ENCODE measurements at places on chromosomes 12 and 14.
A peak's percentile ranks its signal among the peaks of the same experiment; 100 is the strongest.

GRCh38 chr12:81998761-81999378 lies 239.7 kb upstream of the PPFIA2 start:
- DNase-seq: no peak

DNA sequence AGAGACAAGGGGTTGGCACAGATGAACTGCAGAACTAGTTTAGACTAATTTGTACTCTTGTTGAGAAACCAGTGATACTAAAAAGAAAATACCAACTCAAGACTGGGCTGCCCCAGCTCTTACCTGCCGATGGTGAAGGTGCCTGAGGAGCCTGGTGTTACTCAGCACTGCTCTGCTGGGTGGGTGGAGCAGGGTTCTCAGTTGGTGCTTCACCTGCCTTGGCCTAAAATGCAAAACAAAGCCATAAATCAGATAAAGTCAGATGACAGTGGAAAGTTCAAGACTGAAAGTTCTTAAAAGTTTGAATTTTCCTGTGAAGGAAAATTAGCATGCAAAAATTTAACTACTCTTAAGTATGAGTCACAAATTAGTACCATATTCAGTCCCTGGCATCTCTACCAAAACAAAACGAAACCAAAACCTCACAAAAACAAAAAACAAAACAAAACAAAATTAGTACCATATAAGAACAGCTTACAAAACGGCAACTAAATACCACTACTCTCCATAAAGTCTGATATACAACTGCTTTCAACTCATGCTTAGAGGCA lies 21.9 kb downstream of the YBX3 start:
- DNase-seq: no peak

GRCh38 chr12:82358200-82359114 lies at the start of the genes CCDC59 and METTL25:
TSS of gene CCDC59 (minus strand) at chr12:82358387. CDS start at chr12:82358376, 11 bp downstream.
TSS of gene METTL25 (plus strand) at chr12:82358529. CDS start at chr12:82358566, 37 bp downstream.
- DNase-seq: peak; percentile 88

DNA sequence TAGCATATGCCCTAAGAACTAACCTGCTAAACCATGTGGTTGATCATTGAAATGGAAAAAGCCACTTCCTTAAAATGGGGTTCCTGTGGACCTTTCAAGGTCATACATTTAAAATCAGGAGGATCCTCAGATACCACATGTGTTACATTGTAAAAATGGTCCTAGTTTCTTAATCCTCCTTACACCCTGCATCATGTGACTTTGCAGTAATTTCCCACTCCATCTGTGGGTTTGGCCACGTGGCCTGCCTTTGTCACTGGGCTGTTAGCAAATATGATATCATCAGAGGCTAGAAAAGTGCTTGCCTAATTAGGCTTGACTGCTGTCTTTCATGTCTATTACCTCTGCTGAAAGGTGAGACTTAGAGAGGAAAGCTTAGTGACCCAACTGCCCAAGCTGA lies 70.7 kb downstream of the CMKLR1 start:
- DNase-seq: no peak

DNA sequence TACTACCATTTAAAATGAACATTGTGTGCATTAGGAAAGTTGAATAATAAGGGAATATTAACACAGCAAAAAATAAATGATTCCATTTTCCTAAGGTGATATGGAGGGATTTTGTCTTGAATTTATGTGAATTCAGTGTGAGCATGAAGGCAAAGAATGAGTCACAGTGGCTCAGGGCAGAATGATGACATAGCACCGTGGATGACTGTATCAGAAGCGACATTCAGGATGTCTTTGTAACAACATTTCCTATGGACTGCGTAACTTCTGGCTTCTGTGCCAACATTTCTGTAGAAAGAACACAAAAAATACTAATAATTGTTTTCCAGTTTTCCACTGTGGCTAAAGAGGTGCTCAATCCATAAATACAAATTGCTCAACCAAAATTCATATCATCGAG lies 54.6 kb downstream of the TTC8 start:
- DNase-seq: no peak

DNA sequence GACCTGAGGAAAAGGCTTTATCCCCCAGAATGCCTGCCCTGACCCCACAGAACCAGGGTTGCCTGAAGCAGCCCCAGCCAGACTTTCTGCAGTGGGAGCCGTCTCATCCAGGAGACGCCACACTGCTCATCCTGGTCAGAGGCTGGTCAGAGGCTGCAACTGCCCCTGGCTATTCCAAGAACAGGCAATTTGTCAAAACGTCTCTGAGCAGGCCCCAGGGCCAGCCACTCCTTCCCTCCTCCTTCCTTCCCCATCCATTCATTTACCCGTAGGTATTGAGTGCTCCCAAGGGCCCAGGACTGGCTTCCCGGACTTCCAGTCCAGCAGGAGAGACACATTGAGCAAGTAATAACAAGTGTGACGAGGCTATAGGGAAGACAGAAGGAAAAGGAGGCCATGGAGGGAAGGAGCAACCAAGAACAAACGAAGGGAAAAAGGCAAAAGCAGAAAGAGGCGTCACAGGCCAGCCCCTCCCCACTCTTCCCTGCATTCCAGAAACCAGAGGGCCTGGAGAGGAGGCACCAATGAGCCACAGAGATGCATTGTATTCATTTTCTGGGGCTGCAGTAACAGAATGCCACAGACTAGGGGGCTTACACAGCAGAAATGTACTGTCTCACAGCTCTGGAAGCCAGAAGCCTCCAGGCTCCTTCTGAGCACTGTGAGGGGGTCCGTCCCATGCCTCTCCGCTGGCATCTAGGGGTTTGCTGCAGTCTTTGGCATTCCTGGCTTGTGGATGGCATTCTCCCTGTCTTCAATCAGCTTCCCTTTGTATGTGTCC lies 21.0 kb upstream of the CD9 start:
- DNase-seq: peak; percentile 50

GRCh38 chr14:80017795-80018194 lies 193.5 kb downstream of the DIO2 start:
- DNase-seq: no peak

GRCh38 chr12:87320724-87321123 lies 708.5 kb downstream of the C12orf50 start:
- no peak for DNase-seq

- no peak for DNase-seq
These were observed 3.2 kb downstream of the KDM2B start for GRCh38 chr12:121577443-121578180.

GRCh38 chr14:50340963-50341362 lies 28.8 kb downstream of the DMAC2L start:
- peak; percentile 43 for DNase-seq

GRCh38 chr12:58934528-58934927 lies 14.2 kb upstream of the LRIG3 start:
- no peak for DNase-seq

DNA sequence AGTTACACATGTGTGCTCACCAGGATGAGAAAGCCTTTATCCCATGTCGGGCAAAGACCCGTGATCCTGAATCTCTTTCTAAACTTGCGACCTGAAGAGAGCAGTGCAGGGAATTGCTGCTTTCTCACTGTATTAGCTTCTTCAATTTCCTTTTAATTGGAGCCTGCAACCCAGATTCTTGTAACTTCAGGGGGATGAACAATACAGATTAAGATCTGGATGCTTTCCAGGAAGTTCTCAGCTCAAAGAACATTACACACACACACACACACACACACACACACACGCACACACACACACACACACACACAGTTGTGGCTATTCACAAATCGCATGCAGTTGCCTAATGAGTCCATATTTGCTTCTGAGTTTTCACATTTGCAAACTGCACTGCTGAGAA lies 268.3 kb downstream of the NPAS3 start:
- no peak for DNase-seq

- no peak for DNase-seq
These were observed 17.0 kb upstream of the IRF2BPL start for GRCh38 chr14:77045238-77046162.

DNA sequence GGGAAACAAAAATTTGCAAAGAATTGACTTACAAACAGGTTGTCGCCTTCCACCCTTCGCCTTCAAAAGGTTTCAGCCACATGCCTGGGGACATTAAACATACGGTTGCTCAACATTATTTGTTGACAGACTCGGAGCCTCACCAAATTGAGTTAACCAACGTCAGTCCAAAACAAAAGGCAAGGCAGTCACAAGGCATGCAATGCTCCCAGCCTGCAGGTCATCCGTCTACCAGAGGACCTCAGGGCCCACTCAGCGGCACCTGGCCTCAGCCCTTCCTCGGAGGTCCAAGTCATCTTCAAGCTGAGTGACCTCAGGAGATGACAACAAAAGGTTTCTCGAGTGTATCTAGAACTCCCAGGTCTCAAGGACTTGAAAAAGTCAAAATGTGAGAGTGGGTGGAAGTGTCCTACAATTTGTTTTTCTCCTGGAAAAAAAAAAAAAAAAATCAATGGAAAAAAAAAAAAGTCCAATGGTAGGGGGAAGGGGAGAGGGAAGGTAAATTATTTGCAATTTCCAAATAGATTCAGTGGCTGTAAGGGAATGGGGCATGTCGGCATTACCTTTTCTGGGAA lies 64.3 kb downstream of the KDM2B start:
- DNase-seq: no peak

GRCh38 chr12:124034297-124034696 lies 61.3 kb downstream of the ZNF664 start:
- no peak for DNase-seq

- peak; percentile 69 for DNase-seq
These were observed 108.5 kb downstream of the SCARB1 start for GRCh38 chr12:124754949-124755800.

DNA sequence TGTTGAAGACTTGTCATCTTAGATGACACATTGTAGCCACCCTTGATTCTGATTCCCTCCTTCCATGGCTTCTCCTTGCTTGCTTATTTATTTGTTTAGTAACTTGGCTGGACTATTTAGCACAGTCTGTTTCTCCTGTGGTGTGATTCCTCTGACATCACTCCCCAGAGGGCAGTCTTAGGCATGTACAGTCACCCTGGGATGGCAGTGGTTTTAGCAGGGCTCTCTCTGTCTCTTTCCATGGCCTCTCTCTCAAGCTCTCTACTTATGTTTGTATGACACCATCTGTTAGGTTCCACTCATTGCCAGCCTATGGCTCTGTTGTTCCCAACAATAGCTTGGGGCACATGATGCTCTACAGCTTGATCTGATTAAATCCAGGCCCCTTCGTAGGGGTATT lies 158.3 kb downstream of the ADGRD1 start:
- no peak for DNase-seq

DNA sequence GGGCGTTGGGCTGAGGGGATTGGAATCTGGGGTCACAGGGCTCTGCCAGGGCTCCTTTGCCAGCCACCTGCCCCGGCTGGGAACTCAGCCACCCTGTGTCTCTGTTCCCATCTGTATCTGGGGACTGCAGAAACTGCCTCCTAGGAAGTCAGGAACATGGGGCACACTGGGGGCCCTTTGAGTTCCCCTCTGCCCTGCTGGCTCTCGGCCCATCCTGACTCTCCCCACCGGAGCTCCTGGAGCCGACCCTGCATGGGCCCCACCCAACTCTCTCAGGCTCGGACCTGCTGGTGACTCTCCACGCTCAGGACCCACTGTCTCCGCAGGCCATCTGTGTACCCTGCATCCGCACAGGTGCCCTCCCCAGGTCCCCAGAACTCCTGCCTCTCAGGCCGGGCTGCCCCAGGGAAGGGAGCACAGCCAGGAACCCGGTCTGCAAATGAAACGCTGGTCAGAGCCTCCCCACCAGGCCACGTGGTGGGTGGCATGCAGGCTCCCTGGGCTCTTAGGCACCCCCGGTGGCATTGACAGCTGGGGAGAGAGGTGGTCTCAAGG lies 82.8 kb downstream of the KIF26A start:
- DNase-seq: no peak

GRCh38 chr14:52356025-52356424 lies 41.9 kb downstream of the PTGER2 start:
- no peak for DNase-seq

DNA sequence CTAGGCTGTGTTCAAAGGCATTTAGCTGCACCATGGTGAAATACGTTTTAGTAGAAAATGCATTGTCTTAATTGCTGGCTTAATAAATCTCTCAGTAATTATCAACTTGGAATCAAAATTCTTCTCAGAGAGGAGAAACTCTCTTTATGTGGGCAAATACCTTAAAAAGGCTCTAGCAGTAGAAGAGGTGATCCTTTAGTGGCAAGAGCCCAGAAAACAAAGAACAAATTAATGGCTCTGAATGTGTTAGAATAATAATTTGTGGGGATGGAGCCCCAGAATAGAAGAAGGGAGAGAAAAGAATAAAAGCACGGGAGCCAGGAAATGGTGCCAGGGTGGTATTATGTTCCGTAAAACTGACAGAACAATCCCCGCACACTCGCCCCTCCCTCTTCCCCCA lies 14.8 kb downstream of the TSPAN8 start:
- DNase-seq: no peak

- DNase-seq: no peak
These were observed 53.1 kb upstream of the NAP1L1 start for GRCh38 chr12:76137606-76138005.

- DNase-seq: peak; percentile 97
These were observed 55.0 kb downstream of the PHETA1 start for GRCh38 chr12:111313833-111314259.

DNA sequence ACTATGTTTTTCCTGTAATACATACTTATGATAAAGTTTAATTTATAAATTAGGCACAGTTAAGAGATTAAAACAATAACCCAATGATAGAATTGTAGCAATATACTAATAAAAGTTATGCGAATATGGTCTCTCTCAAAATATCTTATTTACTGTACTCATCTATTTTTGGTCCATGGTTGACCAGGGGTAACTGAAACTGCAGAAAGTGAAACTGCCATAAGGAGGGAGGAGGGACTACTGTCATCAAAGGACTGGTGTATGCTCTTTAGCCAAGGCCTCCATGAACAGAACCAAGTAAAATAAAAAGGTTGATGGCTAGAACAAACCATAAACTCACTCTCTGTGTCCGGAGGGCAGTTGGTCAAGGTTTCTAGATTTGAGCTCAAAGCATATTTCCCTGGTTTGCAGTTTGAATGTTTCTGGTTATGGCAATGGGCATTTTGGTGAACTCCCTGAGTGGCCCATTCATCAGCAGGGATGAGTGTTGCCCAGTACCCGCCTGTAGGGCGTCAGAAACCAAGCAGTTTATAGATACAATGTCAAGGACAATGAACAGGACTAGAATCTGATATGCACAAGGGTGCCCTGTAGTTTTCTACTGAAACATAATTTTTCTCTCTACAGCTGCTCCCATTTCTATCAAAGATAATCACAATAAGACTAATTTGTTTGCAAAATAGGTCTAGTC lies 19.8 kb downstream of the LEMD3 start:
- no peak for DNase-seq

DNA sequence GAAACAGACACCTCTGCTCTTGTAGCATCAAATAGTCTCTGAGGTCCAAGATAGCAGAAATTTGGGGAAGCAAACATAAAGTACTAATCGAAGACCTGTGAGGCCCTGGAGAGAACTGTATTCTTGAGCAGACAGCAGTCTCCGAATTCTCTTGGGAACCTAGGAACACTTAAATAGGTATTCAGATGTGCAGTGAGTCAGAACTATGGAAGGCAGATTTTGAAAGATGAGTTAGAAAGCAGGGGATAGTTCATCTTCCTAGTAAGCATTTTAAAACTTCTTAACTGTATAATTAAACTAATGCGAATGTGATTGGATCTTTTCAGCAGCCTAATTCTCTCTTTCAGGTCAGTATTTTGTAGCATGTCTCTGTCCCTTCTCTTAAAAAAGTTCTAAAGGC lies 30.6 kb downstream of the NAA30 start:
- no peak for DNase-seq

All from iPS-NIHi11 (cell line).